ENCODE measurements at places on chromosomes 7 and 10.

GRCh38 chr10:76179806-76180205 lies 748.4 kb downstream of the LRMDA start:
- no peak for DNase-seq

DNA sequence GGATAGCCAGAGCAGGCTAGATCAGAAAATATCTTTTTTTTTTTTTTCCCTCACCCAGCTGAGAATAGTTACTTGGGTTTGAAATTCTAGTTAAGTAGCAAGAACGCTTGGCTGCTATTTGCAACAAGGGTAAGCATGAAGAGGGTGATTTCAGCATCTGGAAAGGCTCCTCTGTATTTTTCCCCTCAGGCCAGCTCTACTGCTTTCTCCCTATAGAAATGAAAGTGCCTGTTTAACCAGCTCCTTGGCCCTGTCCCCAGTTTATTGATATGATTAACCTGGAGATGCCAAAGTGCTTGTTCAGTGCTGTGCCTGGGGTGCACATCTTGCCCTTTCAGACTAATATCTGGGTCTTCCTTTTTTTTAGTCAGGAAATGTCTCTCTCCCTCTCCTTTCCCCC lies 37.1 kb downstream of the AP3M1 start:
- DNase-seq, result no peak

DNA sequence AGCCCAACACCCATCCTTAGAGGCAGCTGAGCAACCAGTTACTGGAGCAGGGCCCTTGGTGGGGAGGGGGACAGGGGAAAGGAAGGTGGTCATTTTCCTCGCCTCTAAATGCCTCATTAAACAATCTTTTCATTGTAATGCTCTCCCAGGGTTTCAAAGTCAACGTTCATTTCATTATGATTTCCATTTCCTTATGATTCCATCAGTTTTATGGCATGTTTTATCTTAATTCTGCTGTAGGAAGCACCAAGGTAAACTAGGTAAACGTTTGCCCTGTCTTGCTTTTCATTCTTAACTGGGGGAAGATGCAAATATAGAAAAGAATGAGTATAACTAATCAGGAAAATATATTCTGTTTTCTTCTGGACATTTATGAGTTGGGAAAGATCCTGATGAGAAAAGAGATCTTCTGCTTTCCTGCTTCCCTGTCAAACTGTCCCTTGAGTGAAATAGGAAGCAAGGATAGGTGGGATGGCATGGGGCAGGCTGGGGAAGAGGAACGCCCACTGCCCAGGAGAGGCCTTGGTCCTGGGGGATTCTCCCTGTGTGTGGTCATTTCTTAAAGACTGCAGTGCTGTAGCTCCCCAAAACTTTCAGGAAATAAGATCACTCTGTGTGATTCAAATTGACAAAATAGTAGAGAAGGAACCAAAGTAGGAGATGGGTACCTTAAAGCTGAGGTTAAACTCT lies 20.5 kb upstream of the TMEM236 start:
- DNase-seq, result no peak

DNA sequence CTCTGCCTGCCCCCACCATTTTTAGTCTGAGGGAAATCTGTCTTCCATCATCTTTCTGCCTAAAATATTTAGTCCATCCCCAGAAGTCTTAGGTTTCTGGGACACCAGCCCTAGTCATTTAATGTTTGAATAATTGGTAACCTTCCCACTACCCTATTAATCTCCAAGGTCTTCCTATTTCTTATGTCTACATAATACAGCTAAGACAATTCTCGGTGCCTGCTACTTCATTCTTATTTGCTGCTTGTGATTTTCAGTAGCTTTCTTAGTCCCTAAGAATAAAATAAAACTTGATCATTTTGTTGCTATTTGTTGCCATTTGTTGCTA lies 11.1 kb downstream of the RALA start:
- DNase-seq, result no peak

GRCh38 chr10:119251315-119251708 lies 43.9 kb downstream of the GRK5 start:
- no peak for DNase-seq

DNA sequence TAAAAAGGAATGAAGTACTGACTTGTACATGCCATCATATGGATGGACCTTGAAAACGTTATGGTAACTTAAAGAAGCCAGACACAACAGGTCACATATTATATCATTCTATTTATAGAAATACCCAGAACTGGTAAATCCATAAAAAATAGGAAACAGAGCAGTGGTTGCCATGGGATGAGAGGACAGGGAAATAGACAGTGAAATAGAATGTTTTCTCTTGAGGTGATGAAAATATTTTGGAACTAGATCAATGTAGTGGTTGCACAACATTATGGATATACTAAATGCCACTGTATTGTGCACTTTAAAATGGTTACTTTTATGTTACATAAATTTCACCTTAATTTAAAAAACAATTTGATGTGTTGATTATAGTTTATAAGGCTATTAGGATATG lies 318.5 kb downstream of the THSD7A start:
- DNase-seq, result no peak

- no peak for DNase-seq
Observed at GRCh38 chr10:84234479-84234878, 6.9 kb downstream of the LRIT1 start.

GRCh38 chr10:60257767-60258428 lies 131.8 kb downstream of the ANK3 start:
- DNase-seq, result no peak
